ENCODE measurements at places on chromosomes 1 and 21. TPM values are rescaled to one million over a fixed set of nuclear protein-coding genes. Genes with fewer than 3 reads are reported as not detected.

Gene SIK1
- 25.9 TPM for total RNA-seq

Gene LCE1F
- not detected for total RNA-seq

Gene CELA3A
- not detected for total RNA-seq

Gene EFCAB7
- 11.8 TPM for total RNA-seq

Gene ZCCHC17
- total RNA-seq = 24.4 TPM

Gene AMY1A
- total RNA-seq = not detected

Gene EPHA8
- total RNA-seq = not detected

Gene CSMD2
- not detected for total RNA-seq

Gene CD5L
- total RNA-seq = not detected

Gene CTSS
- total RNA-seq = 106 TPM

Gene AADACL3
- not detected for total RNA-seq

Gene TMEM82
- total RNA-seq = not detected

Gene PTGFR
- total RNA-seq = not detected

Gene CD1C
- total RNA-seq = not detected

Gene OR14K1
- not detected for total RNA-seq

Gene GPR89A
- 36.6 TPM for total RNA-seq

Gene SPSB1
- 1.6 TPM for total RNA-seq

Gene STPG1
- total RNA-seq = 8.6 TPM

Gene OR2T29
- not detected for total RNA-seq

Gene MNDA
- 0.47 TPM for total RNA-seq

Gene IL12RB2
- 14.5 TPM for total RNA-seq

Gene EDARADD
- total RNA-seq = 3.6 TPM

Gene TMEM52
- not detected for total RNA-seq

Gene OR2L5
- not detected for total RNA-seq

Gene ZNF695
- total RNA-seq = 0.40 TPM

Gene KRTAP12-2
- total RNA-seq = not detected
